Stimulated activated CD4-positive, alpha-beta T cell treated with anti-CD3 and anti-CD28 coated beads, Interleukin-2, amount 100 ng/mL, for 48 hours (primary cell): ENCODE measurements at places on chromosomes 12 and 14.
A peak's percentile ranks its signal among the peaks of the same experiment; 100 is the strongest.

DNA sequence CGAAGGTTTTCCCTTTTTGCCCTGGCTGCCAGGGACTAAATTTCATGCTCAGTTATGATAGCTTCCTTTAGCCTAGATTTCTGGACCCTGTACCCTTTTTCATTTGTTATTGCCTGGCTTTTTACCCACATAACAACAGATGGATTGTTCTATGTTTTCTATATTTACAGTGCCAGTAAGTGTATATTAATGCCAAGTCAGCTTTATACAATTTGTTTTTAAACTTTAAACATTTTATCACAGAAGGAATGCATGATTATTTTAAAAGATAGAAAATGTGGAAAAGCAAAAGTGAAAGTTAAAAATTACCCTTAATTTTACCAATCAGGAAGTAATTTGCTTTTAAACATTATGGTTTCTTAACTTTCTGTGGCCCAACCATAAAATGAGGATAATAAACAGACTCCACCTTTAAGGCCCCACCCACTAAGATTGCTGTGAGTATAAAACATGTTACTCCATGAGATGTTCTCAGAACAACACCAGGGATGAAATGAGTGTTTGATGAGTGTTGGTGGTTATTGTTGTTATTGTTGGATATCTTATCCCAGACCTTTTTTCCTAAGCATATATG lies 496.8 kb downstream of the EGLN3 start:
- no peak for DNase-seq

DNA sequence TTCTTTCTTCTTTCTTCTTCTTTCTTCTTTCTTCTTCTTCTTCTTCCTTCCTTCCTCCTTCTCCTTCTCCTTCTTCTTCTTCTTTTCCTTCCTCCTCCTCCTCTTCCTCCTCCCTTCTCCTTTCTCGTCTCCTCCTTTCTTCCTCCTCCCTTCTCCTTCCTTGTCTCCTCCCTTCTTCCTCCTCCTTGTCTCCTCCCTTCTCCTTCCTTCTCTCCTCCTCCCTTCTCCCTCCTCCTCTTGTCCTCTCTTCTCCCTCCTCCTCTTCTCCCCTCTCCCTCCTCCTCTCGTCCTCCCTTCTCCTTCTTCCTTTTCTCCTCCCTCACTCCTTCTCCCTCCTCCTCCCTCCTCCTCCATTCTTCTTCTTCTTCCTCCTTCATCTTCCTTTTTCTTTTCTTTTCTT lies 44.5 kb downstream of the NUBPL start:
- DNase-seq, result no peak

GRCh38 chr12:91274916-91275315 lies 92.3 kb upstream of the DCN start:
- no peak for DNase-seq

- DNase-seq, result no peak
These were observed 341.4 kb downstream of the RAD51B start for GRCh38 chr14:68160779-68161546.

DNA sequence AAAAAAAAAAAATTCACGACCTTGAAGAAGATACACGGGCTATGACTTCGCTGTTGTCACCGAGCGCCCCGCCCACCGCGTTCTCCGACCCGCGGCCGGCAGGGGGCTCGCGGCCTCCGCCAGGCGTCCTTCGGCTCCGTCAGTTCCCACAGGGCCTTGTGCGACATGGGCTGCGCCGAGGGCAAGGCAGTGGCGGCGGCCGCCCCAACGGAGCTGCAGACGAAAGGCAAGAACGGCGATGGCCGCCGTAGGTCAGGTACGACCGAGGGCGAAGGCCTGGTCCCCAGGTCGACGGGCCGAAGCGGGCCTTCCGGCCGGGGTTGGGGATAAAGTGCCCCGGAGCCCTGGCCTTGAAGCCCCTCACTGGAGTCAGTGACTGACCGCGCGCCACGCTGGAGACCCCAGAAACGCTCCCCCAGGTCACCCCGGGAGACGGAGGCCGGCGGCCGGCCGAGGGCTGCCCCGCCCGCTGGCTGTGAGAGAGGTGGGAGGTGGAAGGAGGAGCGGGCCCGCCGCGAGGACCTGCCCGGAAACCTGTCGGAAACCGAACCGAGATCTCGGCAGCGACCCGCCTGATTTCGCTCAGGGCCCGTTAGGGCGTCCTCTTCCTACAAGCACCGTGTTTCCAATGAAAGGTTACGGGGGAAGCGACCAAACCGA lies at the start of gene TXNRD1:
Gene TXNRD1, plus strand, starts transcription at position 142 of the 660 bp plus-strand sequence. Its CDS starts 24 bp downstream, at position 166.
- peak; percentile 82 for DNase-seq

GRCh38 chr14:72565149-72565559 lies 328.7 kb downstream of the DPF3 start:
- no peak for DNase-seq

- peak; percentile 3 for DNase-seq
These were observed 70.4 kb downstream of the RPL10L start for GRCh38 chr14:46581036-46581671.

GRCh38 chr12:24555730-24556129 lies 393.2 kb downstream of the BCAT1 start:
- DNase-seq, result no peak

DNA sequence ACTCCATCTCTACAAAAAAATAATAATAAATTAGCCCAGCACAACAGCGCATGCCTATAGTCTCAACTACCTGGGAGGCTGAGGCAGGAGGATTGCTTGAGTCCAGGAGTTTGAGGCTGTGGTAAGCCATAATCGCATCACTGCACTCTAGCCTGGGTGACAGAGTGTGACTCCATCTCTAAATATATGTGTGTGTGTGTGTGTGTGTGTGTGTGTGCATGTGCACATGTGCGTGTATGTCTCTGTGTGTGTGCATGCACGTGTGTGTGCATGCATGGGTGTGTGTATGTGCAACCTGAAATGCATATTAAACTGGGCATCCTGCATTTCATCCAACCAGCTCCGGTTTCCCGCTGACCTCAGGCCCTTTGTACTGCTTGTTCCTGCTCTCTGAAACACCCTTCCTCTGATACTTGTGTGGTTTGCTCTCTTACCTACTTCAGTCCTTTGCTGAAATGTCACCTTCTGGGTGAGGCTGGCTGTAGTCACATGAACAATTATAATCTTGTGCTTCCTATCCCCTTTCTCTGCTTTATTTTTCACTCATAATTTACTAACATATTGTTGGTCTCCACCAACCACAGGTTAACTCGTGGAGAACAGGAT lies 46.9 kb downstream of the PHLDA1 start:
- no peak for DNase-seq

DNA sequence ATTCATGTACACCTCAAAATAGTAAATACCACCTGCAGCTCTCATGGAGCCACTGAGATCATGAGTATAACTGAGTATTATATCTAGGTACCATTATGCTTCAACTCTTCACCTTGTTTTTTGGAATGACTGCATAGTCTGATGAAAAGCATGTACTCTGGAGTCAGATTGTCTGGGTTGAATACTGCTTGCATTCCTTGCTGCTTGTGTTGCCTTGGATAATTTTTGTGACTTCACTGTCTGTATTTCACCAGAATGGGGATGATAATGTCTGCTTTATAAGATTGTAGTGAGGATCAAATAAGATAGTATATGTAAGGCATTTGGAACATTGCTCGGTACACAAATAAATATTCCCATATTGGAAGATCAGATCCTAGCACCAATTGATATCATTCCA lies 54.2 kb downstream of the SUSD6 start:
- DNase-seq, result no peak

GRCh38 chr12:22731236-22731635 lies 106.3 kb downstream of the ETNK1 start:
- DNase-seq, result no peak

DNA sequence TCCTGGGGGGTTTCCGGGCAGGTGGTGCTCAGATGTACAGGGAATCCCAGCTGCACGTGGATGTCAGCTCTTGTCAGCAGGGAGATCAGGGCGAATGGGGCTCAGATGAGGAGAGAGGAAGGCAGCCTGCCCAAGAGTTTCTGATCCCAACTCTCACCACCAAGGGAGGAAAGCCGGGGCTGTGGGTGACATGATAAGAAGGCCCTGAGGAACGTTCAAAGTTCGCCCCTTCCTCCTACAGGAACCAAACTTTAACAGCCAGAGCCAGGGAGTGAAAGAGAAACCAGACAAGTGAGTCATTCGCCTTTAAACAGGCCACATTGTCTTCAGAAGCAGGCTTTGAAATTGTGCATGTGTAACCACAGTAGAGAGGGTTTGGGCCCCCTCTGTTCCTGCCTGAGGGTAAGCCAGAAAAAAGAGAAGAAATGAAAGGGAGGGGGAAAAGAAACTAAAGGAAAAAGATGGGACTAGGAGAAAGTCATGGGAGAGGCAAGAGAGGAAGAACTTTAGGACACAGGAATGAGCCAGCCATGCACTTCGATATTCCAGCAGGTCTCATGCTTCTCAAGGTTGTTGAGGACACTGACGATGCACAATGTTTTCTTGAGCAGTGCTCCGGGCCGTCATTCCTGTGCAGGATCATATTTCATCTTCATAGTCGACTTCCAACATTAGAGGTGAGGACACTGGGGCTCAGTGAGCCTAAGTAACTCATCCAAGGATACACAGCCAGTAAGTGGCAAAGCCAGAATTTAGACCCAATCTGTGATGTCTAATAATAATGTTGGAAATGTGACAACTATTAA lies 691.4 kb upstream of the TBX3 start:
- DNase-seq, result no peak

GRCh38 chr12:2084553-2085296 lies 31.9 kb downstream of the CACNA1C start:
- no peak for DNase-seq

- DNase-seq, result no peak
These were observed 2.7 kb downstream of the IRAK4 start for GRCh38 chr12:43761500-43761899.

DNA sequence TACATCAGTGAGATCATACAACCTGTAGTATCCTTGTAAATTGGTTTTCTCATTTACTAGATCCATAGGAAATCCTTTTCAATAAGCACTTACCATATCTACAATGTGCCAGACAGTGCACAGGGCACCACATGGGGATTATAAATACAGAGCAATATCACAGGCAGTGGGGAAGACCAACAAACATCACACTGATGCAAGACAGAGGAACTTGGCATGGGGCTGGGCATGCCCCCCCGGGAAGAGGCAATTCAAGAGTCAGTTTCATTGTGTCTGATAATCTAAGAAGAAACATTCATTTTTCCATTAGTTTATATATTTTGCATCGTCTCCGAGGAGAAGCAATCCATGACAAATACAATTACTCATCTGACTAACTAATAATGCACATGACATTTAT lies 16.2 kb downstream of the NT5DC3 start:
- DNase-seq, result no peak

DNA sequence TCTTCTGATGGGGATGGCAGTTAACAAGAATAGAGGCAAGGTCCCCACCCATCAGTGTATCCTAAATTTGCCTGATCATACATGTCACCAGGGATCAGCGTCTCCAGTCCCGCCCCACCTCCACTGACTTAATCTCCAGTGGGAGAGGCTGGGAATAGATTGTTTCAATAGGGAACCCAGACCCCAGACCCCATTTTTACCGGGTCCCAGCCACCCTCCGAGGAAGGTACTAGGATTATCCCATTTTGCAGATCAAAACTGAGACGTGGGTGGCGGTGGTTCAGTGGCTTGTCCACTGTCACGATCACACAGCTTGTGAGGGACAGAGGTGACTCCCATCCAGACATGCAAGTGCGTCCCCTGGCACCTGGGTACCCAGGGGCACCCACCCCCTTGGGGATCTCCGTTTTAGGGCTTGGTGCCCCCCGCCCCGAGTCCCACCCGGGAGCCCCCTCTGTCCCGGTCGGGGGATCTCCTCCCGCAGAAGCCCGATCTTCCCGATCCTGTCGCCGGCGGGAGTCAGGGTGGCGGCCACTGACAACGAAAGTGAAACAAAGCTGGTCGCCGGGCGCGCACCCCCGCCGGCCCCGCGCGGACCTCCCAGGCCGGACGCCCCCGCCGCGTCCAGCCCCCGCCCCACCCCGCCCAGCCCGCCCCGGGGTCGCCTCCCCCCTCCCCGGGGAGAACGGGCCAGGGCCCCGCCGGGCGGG lies 523 bp downstream of the WSB2 start:
- peak; percentile 36 for DNase-seq

DNA sequence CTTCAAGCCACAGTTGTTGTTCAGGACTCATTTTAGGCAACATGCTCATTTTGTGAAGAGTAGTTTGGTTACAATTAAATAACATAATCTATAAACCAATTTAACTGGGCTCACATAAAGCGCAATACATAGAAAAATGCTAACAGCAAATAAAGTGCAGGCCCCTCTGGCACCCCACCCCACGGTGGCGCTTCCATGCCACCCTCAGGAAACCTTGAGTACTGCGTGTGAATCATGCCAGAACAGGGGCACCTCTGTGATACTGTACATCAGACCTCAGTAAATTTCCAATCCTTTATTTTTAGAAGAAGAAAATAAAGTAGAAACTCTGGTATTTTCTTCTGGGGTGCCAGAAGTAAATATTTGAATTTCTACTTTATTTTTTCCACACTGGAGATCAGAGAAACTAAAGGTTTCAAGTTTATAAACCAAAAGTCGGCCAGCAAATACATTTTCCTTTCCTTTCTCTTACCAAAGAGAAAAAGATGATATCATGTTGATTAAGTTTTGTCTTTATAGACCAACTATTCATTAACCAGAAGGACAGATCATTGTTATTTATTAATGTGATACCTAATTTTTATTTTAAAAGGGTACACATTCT lies 316.8 kb downstream of the PAWR start:
- peak; percentile 13 for DNase-seq

- no peak for DNase-seq
These were observed 63.4 kb upstream of the IGF1 start for GRCh38 chr12:102543494-102544485.

DNA sequence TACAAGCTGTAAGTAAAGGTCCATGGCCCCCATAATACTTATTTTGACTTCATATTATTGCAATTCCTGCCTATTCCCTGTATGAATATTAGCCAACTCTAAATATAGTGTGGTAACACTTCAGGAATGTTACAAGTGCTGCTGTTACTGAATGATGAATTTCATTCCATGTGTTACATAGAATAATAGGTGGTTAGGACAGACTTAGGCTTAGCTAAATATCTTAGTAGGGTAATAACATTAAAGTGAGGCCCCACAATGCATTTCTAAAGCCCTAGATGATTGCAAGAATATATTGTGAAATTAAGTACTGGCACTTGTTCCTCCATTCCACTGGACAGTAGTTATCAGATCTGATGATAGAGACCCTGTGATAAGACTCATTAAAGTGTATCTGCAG lies 182.7 kb downstream of the PCNX1 start:
- no peak for DNase-seq

- no peak for DNase-seq
These were observed 11.3 kb downstream of the SCARB1 start for GRCh38 chr12:124852329-124852831.

- DNase-seq, result peak; percentile 48
These were observed 122.1 kb downstream of the CALM1 start for GRCh38 chr14:90518941-90519256.

DNA sequence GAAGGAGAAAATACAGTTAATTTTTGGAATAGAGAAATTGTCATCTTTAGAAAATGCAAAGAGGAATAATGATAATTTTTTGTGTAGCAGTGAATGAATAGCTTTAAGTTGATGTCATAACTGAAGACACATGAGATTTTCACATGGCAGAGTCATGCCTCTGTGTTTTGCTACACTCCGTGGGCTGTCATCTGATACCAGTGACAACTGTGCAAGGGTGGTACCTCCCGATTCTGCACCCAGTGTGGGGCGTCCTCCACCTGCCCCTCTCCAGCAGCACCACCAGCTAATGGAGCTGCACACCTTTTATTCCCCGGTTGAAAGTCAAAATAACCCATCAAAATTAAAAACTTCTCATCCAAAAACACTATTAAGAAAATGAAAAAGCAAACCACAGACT lies 47.2 kb downstream of the ANKRD9 start:
- DNase-seq, result no peak

GRCh38 chr12:40745386-40745785 lies 53.1 kb downstream of the CNTN1 start:
- no peak for DNase-seq

- no peak for DNase-seq
These were observed 47.4 kb downstream of the CALM1 start for GRCh38 chr14:90444077-90444696.
